ENCODE measurements at places on chromosomes 5 and 9. TPM values are rescaled to one million over a fixed set of nuclear protein-coding genes. Genes with fewer than 3 reads are reported as not detected.

Gene NMUR2
- polyA plus RNA-seq = not detected

Gene FBP1
- polyA plus RNA-seq = 13.3 TPM

DNA sequence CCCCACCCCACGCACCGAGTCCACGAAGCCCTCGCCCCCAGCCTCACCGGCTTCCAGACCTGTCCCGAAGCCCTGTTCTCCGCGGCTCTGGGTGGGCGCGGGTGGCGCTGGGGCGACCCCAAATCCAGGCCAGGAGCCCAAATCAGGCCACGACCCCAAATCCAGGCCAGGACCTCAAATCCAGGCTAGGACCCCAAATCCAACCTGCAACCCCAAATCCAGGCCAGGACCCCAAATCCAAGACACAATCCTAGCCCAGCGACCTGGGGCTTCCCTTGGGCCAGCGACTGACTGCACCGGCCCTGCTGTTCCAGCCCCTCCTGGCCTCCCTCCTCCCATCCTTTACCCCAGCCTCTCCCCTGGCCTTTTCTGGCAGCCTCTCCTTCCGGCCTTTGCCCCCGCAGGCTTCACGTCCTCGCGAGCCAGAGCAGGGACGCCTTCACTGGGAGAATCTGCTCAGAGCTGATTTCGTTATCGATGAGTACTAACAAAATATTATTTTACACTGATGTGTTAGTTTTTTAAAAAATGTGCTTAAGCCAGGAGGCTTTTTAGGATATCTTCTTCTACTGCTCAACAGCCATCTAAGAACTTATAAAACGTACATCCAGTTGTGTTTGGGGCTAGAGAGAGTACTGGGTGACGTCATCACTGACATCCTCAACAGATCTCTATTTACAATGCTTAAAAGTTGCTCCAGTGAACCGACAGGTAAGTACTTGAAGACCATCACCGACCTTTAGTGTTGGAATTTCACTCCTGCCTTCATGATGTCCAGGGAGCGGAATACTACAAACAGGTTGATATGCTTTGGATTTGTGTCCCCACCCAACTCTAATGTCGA lies 34.7 kb downstream of the TRIP13 start:
- DNase-seq = no peak

Gene SAXO1
- polyA plus RNA-seq = not detected

- DNase-seq = no peak
Observed at GRCh38 chr5:37198842-37199241, 50.3 kb downstream of the CPLANE1 start.
